ENCODE measurements at places on chromosomes 11 and 22.

GRCh38 chr11:33808228-33808828 lies 34.0 kb upstream of the FBXO3 start:
- peak; percentile 57 for DNase-seq

DNA sequence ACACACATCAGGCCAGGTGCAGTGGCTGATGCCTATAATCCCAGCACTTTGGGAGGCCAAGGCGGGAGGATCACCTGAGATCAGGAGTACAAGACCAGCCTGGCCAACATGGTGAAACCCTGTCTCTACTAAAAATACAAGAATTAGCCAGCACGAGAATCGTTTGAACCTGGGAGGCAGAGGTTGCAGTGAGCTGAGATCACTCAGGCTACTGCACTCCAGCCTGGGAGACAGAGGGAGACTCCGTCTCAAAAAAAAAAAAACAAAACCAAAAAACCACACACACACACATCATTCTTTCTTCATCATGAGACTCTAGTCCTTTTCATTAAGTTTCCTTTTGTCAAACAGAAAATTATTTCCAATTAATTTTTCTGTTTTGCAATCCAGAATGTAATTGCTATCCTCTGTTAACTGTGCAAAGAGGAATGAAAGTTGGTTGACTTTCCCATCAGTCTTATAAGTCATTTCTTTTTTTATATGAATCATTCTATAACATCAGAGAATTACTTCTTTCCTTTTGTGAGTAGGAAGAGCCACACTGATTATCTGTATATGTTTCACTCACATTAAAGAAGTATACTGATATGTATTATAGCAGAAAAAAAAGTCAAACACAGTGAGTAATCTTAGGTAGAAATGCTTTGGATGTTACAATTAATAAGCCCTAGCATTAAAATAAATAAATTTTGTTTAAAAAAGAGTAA lies 52.2 kb downstream of the HORMAD2 start:
- no peak for DNase-seq

DNA sequence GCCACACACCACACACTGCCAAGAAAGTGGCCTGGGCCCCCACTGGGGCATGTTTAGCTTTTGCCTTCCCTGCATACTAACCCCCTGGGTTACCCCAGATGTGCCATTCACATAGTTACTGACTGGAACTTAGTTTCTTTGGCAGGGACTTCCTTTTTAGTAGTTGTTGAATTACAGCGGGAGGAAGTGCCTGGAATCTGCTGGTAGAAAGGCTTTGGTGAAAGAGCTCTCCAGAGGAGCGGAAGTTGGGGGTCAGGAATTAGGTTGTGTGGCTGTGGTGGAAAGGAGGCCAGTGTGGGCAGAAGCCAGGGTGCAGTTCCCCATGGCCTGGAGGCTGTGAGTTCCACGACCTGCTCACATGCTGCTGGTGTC lies 69.0 kb downstream of the MED15 start:
- no peak for DNase-seq

DNA sequence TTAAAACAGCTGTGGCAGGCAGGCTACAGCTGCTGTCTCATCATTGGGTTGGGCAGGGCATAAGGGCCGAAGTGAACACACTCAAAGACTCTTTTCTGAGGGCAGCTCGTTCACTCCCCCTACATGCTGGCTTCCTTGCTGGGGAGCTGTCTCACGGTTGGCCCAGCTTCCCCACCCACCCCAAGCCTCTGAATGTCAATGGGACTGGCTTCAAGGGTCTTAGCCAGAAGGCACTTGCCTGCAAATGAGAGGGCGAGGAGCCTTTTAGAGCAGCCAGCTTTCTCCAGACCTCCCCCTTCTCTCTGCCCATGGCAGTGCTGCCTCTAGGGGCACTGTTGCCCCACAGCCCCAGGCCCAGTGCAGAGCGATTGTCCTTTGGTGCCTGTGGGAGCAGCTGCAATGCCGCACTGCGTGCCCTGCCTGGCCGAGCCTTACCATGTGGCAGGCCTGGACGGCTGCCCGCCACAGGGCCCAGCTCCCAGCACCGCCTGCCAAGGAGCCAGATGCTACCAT lies 94.7 kb upstream of the RASSF10 start:
- DNase-seq: no peak

GRCh38 chr11:118979434-118979833 lies 7.9 kb downstream of the FOXR1 start:
- DNase-seq: no peak

DNA sequence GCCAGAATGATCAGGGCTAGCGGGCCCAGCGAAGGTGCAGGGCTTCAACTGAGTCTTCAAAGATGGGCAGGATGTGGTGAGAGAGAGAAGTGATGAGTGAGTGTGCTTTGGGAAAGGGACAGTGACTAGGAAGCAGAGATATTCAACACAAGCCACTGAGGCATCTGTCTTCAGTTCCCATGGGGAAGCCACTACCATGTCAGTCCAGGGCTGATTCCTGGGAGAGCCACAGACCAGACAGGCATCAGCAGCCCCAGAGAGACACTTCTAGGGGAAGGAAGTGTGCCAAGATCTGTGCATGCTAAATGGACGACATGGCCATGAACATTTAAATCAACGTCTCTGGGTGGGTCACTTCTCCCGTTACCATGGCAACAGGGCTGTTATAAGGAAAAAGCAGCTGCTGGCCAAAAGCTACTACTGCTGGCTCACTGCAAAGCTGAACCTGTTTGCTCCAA lies 28.5 kb downstream of the P4HA3 start:
- no peak for DNase-seq

GRCh38 chr11:68704887-68705286 lies 20.5 kb downstream of the GAL start:
- DNase-seq: no peak

GRCh38 chr11:116510886-116511650 lies 261.7 kb downstream of the BUD13 start:
- no peak for DNase-seq

DNA sequence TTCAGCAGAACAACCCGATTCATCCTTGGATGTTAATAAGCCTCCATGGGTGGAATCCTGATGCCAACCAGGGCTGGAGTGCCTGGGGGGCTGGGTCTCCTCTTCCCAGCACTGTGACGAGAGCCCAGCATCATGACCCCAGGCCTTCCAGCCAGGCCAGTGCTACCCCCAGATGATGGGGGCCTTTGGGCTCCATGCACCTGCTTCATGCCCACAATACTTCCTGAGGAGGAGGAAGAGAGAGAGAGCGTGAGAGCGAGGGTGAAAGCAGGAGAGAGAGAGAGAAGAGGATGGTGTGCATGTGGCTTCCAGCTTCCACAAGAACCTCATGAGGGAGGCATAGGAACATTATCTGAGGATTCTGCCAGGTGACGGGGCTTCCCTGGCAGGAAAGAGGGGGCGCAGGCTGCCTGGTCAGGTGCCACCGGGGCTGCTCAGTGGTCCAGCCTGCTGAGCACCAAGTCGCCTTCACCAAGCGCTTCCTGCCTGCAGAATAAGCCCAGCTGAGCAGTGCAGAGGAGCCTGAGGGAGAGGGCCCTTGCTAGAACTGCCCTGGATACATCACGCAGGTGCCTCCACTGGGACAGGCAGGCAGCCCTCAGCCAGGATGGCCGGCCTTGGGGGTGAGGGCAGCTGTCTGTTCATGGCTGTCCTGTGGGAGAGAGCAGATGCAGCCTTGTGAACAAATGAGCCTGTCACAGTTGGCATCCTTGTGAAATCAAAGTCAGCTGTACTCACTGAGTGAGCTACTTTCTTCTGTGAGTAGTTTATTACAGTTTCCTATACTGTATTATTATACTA lies 243.3 kb upstream of the B3GAT1 start:
- no peak for DNase-seq

DNA sequence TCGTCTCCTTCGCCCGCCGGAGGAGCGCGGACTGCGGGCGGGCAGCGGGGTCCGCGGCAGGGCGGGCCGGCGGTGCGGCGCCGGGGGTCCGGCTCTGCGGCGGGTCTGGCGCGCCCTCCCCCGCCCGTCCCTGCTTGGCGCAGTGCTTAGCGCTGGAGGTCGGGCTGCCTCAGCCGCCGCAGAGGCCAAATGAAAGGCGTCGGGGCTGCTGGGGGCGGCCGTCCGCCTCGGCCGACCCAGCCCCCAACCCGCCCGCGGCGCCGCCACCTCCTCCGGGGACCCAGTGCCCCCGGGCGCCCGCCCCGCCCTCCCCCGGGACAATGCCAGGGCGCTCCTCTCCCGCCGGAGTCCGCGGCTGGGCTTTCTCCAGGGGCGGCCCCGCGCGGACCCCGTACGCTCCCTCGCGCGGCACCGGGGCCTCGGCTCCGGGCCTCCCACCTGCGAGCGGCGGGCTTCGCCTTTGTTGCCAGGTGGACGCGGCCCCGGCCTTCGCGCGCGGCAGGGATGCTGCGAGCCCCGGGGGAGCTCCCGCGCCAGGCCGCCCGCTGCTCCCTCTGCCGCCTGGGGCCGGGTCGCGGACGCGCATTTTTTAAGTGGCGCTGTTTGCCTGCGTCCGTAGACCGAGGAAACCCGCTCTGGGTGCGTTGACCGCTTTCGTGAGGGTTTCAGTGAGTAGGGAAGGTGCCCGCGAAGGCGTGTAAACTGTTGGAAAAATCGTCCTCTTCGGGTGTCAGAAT lies 583 bp downstream of the APLP2 start:
- DNase-seq: peak; percentile 25

- DNase-seq: no peak
Measured at GRCh38 chr22:25919452-25919851, 177.5 kb downstream of the MYO18B start.

DNA sequence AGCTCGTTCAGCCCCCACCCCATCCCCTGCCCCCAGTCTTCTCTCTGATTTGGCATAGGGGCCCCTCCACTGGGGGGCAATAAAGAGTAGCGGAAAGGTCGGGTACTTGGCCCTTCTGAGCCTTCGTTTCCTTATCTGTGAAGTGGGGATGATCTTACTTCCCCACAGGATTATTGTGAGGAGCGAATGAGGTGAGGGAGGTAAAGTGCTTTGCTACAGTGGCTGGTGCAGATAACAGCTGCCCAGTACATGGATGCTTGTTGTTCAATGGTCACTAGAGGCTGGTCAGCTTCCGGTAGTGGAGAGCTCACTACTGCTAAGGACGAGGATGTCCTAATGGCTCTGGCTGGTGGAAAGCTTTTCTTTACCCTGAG lies 101.2 kb downstream of the CEP164 start:
- DNase-seq: no peak

DNA sequence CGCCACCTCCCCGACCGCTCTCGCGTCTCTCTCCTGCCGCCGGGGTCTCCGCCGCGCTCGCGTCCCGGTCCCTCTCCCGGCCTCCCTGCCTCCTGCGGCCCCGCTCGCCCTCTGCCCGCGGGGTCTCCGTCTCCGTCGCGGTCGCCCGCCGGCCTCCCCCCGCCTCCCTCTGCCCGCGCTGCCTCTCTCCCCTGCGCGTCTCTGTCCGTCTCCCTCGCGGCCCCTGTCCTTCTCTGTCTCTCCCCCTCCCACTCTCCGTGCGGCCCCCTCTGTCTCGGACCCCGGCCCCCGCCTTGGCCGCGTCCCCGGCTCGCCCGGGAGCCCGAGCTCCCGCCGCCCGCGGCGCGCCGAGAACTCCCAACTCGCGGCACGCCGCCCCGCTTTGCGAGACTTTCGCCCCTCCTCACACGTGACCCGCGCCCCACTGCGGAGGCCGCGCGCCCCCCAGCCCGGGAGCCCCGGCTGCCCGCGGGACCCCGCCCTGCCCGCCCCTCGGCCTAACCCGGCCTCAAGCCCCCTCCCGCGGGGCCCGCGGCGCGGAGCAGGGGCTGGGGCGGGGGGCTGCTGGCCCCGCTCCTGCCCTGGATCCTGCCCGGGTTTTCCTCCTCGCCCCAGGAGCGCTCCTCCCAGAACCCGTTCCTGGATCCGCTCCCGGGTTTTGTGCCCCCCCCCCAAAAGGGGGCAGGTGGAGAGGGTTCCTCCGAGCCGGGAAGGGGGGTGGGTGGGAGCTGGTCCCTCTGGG lies 702 bp upstream of the KCNJ4 start:
- DNase-seq: no peak

- DNase-seq: no peak
Measured at GRCh38 chr11:94583213-94583865, 16.2 kb downstream of the PIWIL4 start.

DNA sequence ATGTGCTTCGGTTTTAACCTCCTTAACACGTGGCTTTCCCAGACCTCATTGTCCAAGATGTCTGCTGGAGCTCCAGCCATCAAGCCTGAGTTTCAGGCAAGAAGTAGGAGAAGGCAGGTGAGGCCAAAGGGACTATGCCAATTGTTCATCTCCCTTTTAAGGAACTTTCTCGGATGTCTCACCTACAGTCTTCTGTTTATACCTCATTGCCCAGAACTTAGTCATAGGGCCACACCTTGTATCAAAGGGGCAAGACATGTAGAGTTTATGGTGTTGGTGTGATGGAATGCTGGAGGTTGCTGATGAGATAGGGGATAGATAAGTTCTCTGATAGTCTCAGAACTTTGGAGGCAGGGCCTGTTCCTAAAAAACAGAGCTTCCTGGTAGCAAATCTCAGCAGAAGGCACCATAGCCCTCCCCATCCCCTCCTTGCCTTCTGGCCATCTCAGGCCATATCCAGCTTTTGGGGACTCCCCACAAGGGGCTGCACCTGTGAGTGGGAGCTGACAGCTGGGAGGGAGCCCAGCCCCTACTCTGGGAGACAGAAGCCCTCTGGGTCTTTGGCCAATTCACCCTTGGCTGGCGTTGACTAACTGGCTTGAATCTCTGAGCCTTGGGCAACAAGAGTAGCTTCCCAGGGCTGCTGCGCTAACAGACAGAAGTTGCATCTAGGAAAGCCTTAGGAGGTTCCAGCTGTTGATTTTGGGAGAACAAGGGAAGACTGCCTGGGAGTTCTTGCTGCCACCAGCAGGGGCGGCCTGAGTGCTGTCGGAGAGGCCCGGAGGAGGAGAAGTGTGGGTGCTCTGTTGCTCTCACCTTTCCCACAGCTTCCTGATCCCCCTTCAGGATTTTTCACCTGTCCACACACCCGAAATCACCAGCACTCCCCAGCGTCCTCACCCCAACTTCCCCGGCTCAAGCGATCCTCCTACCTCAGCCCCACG lies 149.8 kb upstream of the THY1 start:
- no peak for DNase-seq

- no peak for DNase-seq
Measured at GRCh38 chr11:130826572-130826971, 89.7 kb downstream of the SNX19 start.

- no peak for DNase-seq
Measured at GRCh38 chr22:30910358-30910757, 58.2 kb downstream of the MORC2 start.

GRCh38 chr22:48516571-48516970 lies 1311.1 kb downstream of the BRD1 start:
- no peak for DNase-seq

DNA sequence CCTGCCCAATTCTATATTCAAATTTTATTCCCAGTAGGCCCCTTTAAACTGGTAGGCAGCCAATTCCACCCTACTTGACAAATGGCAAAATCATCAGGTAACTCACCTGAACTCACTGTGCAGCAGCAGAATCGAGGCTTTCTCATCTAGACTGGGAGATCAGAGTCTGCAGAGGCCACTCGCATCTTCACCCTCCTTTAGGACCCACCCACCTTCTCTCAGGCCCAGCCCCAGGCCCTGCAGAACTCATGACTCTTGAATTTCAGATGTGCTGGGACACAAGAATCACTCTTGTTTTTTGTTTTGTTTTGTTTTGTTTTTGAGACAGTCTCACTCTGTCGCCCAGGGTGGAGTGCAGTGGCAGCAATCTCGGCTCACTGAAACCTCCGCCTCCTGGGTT lies 38.8 kb downstream of the MICAL3 start:
- no peak for DNase-seq

Data from T-helper 1 cell (primary cell).